Upper lobe of right lung (tissue), 1 donor: ENCODE measurements at places on chromosomes 3 and 15.
A peak's percentile ranks its signal among the peaks of the same experiment; 100 is the strongest.

DNA sequence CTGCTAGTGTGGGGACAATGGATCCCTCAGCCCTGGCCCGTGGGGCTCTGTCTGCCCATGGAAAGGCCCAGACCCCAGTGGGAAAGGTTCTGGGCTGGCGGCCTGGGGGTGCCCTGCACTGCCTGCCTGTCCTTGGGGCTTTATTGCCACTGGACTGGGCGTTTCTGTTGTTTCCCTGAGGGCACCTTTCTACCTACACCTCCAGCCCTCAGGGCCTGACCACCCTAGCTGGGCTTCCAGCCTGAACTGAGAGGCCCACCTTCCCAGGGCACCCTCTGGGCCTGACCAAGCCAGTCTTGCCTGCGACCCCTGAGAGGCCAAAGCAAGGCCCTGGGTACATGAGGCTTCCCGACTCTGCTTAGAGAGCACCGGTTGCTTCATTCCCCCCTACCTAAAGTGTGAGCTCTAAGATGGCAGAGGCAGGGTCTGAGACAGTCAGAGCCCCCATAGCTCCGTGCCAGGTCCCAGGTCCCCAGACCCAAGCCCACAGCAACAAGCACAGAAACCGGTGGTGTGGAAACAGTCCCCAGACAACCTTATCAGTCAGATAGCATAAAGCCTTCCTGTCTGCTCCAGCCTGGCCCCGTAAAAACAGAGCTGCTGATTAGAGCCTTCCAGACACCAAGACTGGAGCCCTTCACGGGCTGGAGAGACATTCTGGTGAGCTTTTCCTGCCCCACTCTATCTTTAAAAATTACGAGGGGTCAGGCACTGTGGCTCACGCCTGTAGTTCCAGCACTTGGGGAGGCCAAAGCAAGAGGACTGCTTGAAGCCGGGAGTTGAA lies 102.8 kb downstream of the CHSY1 start:
- no peaks in the 10 kb centered on the region for H3K36me3 ChIP-seq
- no peaks in the 10 kb centered on the region for H3K4me1 ChIP-seq
- DNase-seq: no peak
- no peaks in the 10 kb centered on the region for H3K27me3 ChIP-seq

DNA sequence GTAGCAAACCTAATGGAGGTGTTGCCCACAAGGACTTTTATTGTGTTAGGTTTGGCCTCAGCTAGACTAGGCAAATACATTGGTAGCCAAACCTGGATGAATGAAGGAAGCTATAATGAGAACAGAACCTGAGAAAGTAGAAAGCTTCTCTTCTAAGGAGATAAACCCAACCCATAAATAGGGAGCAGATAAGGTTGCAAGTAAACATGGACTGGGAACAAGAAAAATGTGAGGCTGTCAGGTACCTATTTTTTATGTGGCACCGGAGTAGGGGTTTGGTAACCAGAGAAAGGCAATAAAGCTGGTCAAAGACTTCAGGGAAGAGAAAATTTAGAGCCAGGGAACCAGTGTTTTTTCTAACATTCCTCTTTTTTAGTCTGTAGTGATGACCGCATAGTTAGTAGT lies 25.0 kb downstream of the ZNF654 start:
- H3K27me3 ChIP-seq: no peaks in the 10 kb centered on the region
- no peak overlapping the region for H3K4me3 ChIP-seq
- H3K36me3 ChIP-seq: peaks cover 17% of the 10 kb centered on the region
- no peak overlapping the region for H3K27ac ChIP-seq
- DNase-seq: no peak
- no peaks in the 10 kb centered on the region for H3K4me1 ChIP-seq

GRCh38 chr15:56739474-56739873 lies 6.2 kb upstream of the ZNF280D start:
- no peak overlapping the region for H3K4me3 ChIP-seq
- no peak for DNase-seq
- no peaks in the 10 kb centered on the region for H3K27me3 ChIP-seq
- H3K4me1 ChIP-seq: no peaks in the 10 kb centered on the region
- no peaks in the 10 kb centered on the region for H3K36me3 ChIP-seq
- no peak overlapping the region for H3K27ac ChIP-seq

GRCh38 chr3:48679411-48680391 lies 6.0 kb downstream of the NCKIPSD start:
- no peaks in the 10 kb centered on the region for H3K27me3 ChIP-seq
- H3K4me1 ChIP-seq: peaks cover 14% of the 10 kb centered on the region
- H3K36me3 ChIP-seq: peaks cover 34% of the 10 kb centered on the region
- H3K27ac ChIP-seq: no peak overlapping the region
- DNase-seq: no peak

DNA sequence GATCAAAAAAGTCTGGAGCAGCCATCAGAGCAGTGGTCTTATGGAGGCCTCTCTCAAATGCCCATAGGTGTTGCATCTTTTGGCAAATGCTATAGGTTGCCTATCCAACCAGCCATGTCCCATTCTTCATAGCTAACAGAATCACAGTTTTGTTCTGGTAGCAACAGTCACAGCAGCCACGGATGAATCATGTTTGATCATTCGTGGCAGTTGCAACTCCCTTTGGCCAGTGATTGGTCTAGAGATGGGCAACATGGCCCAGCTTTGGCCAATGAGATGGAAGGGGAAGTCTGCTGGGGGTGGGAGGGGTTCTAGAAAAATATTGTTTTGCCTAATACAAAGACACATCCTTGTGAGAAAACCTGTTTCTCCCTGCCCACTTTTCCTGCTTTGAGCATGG lies 50.3 kb upstream of the PPP2R3A start:
- H3K27me3 ChIP-seq: no peaks in the 10 kb centered on the region
- H3K36me3 ChIP-seq: no peaks in the 10 kb centered on the region
- no peak overlapping the region for H3K4me3 ChIP-seq

DNA sequence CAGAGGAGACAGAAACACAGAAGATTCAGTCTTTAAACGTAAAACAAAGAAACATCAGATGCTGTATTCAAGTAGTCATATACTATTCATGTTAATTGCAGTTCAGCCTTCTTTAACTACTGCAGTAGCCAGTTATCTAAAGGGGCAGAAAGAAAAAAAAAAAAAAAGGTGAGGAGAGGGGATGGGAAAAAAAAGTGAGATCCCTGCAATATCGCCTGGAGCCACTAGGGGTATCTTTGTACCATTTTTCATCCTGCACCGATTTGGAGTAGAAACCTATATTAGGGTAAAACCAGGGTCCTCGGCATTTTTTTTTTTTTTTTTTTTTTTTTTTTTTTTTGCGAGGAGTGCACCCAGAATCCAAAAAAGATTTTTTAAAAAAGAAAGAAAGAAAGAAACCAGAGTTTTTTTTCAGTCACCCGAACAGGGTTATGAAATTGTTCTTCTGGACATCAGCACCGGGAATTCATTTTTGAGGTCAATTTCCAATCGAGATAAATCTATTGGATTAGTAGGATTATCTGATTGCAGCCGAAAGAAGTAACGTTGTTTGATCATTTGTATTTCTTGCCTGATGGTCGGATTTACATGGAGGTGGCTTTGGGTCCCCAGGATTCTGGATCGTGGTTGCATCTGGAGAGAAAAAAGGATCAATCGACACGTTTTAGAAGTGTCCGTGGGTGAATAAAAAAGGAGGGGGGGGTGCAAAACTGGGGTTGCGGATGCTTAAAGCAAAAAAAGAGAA lies 186.7 kb downstream of the NLGN1 start:
- H3K36me3 ChIP-seq: no peaks in the 10 kb centered on the region
- peaks cover 9% of the 10 kb centered on the region for H3K27me3 ChIP-seq
- no peak for DNase-seq
- peaks cover 4% of the 10 kb centered on the region for H3K4me1 ChIP-seq
- H3K27ac ChIP-seq: no peak overlapping the region

GRCh38 chr3:189937302-189938127 lies 183.2 kb downstream of the P3H2 start:
- H3K4me1 ChIP-seq: no peaks in the 10 kb centered on the region
- H3K36me3 ChIP-seq: no peaks in the 10 kb centered on the region
- H3K27ac ChIP-seq: no peak overlapping the region
- DNase-seq: no peak
- H3K27me3 ChIP-seq: no peaks in the 10 kb centered on the region

DNA sequence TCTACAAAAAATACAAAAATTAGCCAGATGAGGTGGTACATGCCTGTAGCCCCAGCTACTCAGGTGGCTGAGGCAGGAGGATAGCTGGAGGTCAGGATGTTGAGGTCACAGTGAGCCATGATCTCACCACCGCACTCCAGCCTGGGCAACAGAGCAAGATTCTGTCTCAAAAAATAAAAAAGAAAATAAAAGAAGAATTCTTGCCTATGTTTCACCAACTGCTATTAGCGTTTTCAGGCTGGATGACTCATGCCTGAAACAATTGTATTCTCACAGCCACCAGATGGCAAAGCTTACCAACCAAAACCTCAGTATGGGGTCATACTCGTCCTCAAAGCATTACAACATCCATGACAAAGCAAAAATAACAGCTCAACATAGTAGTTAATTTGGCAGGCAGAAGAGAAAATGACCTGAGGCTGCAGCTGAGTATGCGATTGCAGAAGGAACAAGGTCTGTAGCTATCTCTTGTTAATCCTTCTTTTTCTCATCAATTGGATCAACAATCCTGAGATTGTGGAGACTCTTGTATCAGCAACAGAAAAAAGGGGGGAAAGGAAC lies 52.2 kb downstream of the TP53BP1 start:
- H3K4me3 ChIP-seq: no peak overlapping the region
- H3K4me1 ChIP-seq: no peaks in the 10 kb centered on the region
- H3K27me3 ChIP-seq: no peaks in the 10 kb centered on the region
- no peak for DNase-seq

DNA sequence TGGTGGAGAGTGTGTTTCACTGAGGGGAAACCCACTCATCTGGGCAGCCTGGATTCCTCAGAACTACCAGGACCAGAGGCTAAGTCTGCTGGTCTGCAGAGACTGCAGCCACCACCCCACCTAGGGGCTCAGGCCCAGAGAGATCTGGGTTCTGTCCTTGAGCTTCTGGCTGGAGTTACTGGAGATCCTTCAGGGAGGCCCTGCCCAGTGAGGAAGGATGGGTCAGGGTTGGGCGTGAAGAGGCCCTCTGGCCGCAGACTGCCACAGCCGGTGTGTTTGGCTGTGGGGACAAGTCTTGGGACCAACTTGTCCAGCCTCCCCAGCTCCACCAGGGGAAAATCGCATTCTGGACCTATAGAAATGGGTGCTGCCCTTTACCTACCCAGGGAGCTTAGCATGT lies 235.3 kb upstream of the CBLB start:
- no peak for DNase-seq
- H3K36me3 ChIP-seq: no peaks in the 10 kb centered on the region
- no peak overlapping the region for H3K27ac ChIP-seq
- H3K27me3 ChIP-seq: no peaks in the 10 kb centered on the region
- H3K4me1 ChIP-seq: no peaks in the 10 kb centered on the region

DNA sequence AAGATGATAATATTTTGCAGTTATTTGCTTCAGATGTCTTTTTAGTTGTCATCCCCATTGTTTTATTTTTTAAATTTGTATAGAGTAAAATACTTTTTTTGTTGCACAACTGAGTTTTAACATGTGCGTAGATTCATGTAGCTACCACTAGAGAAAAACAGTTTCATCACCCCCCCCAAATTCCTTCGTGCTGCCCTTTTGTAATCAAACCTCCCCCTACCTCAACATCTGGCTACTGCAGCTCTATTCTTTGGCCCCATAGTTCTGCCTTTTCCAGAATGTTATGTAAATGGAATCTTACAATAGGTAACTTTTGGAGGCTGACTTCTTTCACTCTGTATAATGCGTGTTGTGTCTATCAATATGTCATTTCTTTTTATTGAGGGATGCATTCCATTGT lies 232.0 kb upstream of the RASGRP1 start:
- no peak for DNase-seq
- no peak overlapping the region for H3K27ac ChIP-seq
- no peaks in the 10 kb centered on the region for H3K36me3 ChIP-seq
- H3K4me3 ChIP-seq: no peak overlapping the region
- no peaks in the 10 kb centered on the region for H3K4me1 ChIP-seq

DNA sequence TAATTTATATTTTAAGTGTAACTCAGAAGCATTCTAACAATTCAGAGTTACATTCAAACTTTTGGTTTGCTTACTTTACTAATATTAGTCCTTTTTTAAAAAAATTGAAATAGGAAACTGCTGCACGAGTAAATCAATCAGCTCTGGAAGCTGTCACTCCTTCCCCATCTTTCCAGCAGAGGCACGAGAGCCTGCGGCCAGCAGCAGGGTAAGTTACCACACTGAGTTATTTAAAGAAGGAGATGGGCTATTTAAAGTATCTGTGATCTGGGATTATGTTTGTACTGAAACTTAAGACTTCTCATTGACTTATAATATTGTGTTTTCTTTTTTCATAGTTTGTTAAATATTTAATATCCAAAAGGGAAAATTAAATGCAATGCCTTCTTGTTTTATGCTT lies 29.3 kb downstream of the APPL1 start:
- peaks cover 92% of the 10 kb centered on the region for H3K36me3 ChIP-seq
- no peak for DNase-seq
- no peaks in the 10 kb centered on the region for H3K27me3 ChIP-seq

DNA sequence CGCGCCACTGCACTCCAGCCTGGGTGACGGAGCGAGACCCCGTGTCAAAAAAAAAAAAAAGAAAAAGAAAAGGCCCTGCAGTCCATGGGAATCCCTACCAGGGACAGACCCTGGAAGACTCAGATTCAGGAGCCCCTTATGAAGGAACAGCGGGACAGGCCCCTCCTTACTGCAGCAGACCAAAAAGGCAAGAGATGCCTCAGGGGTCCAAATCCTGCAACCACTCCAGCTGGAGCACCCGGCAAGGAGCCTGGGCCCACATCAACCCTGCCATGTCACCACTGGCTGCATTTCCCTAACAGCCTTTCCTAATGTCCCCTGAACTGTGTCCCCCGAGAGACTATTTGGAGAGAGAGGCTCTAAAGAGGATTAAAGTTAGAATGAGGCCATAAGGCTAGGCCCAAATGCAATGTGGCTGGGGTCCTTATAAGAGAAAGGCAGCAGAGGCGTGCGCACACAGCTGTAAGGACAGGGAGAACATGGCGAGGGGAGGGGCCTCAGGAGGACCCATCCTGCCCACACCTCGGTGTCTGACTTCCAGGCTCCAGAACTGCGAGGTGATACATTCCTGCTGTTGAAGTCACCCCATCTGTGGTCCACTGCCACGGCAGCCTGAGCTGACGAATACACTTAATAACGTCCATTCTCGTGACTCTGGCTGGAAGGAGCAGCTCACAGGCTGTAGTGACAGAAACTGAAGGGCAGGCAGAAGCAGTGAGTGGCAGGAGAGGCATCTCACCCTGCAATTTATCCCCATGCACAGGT lies 78.1 kb downstream of the ATP10A start:
- no peak for DNase-seq
- H3K36me3 ChIP-seq: peaks cover 5% of the 10 kb centered on the region
- H3K27ac ChIP-seq: peak overlapping the region; percentile 11
- H3K4me3 ChIP-seq: no peak overlapping the region

DNA sequence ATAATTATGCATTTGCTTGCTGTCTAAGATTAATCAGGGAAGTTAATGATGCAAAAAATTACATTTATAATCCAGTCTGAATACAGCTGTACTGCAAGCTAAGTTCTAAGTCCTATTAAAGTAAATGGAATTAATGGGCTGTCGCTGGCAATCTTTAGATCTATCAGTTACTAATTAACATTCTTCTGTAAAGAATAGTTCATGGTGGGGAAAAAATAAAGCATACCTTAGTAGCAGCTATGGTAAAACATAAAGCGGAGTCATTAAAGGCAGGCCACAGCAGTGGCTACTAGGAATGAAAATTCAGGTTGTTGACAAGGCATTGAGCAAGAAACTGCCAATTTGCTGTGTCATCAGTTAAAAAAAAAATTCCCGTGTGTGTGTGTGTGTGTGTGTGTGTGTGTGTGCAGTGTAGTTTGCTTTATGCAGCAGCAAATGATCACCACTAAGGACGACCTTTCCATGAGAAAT lies 129.8 kb downstream of the ZNF385D start:
- no peaks in the 10 kb centered on the region for H3K4me1 ChIP-seq
- H3K4me3 ChIP-seq: no peak overlapping the region
- no peaks in the 10 kb centered on the region for H3K27me3 ChIP-seq
- DNase-seq: no peak
- H3K27ac ChIP-seq: no peak overlapping the region
